ENCODE measurements at places on chromosomes 2 and 18.

DNA sequence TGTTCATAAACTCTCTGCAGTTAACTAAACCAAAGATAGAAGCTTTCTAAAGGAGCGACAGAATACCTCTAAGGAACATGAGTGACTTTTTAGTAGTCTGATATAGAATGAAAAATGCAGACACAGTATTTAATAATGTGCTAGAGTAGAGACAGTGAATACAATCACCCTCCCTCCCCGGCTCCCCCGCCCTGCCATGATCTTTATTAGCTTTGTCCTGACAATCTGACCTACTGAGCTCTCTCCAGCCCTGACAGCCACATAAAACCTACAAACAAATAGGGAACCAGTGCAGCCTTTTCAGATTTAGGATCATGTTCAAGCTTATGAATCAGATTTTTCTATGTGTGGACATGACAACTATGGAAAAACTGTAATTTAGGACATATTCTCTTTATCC, 777.6 kb upstream of the FANCL start:
- no peak for DNase-seq

- DNase-seq = no peak
Measured at GRCh38 chr2:99259465-99259864, 4.0 kb upstream of the LYG2 start.

GRCh38 chr18:74299746-74300145, 8.0 kb upstream of the CYB5A start:
- no peak for DNase-seq

DNA sequence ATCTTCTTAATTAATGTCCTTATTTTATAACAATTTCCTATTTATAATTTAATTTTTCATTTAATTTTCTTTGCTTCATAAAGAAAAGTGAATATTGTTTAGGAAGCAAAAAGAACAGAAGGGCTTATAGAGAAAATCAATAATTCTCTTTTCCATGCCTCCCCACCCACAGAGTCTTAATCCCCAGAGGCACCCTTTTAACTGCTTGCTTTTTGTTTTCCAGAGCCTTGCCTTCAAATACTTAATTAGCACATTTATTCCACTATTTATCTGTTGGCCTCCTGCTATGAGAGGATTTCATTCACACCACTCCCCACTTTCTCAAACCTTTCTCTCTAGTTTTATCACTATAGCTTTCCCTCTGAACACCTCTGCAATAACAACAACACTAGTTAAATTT, 373.6 kb downstream of the MBD2 start:
- DNase-seq = no peak

GRCh38 chr2:133266926-133267590, 301.2 kb downstream of the NCKAP5 start:
- no peak for DNase-seq

GRCh38 chr2:118246726-118247125, 158.5 kb downstream of the INSIG2 start:
- no peak for DNase-seq

All from stimulated activated CD4-positive, alpha-beta T cell treated with anti-CD3 and anti-CD28 coated beads, Interleukin-4, amount 100 ng/mL, for 1 hour (primary cell).